ENCODE measurements at places on chromosomes 7 and 10. TPM values are rescaled to one million over a fixed set of nuclear protein-coding genes. Genes with fewer than 3 reads are reported as not detected.

Gene LEP
- total RNA-seq, result 6.6 TPM

Gene OR2A42
- total RNA-seq, result 0.16 TPM

Gene UNC5B
- total RNA-seq, result 3.7 TPM

Gene HOXA10
- not detected for total RNA-seq

Gene EPDR1
- 15.3 TPM for total RNA-seq

Gene GPR26
- total RNA-seq, result 0.02 TPM

Gene DENND2A
- total RNA-seq, result 28.6 TPM

Gene R3HCC1L
- 15.4 TPM for total RNA-seq

Gene FAM131B
- 2.4 TPM for total RNA-seq

DNA sequence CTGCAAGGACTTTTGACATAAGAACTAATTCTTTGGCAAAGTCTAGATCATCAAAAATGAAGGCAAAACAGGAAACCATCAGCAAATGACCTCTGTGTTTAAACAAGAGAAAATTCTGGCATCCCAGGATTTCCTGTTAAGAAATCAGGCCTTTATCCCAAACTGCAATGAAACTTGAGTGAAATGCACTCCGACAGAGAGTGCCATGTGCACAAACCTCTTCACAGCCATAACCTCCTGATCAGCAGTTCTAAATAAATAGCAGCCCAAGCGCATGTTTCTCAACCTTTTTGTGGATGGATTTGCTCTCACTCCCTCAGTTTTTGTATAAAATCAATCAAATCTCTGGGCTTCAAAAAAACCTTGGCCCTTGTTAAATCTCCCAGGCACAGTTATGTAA, 107.7 kb upstream of the EEPD1 start:
- ATAC-seq, result peak; percentile 81

DNA sequence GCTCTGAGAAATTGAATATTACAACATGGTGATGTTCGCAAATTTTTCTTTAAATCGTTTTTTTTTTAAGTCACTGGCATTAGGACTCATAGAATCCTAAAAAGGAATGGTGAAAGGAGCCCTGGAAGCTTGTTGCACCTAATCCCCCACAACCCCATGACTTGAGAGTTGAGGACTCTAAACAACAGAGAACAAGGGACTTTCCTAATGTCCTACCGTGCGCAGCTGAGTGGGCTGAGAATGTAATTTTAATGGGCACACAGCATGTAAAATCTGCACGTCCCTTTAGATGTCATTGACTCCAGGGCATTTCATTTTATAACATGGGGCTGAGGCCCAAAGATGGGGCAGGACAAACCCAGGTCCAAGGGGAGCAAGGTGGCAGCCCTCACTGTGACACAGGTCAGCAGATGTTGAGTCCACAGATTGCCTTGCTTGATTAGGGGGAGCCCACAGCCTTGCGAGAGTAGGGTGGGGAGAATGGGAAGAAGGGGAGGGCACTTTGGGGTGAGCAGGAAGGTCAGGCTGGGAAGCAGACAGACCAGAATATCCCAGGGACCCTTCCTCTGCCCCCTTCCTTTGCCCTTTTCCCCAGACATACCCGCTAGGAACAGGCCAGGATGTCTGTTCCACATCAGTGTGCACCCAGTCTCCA, 208.4 kb upstream of the ZMIZ1 start:
- no peak for ATAC-seq

DNA sequence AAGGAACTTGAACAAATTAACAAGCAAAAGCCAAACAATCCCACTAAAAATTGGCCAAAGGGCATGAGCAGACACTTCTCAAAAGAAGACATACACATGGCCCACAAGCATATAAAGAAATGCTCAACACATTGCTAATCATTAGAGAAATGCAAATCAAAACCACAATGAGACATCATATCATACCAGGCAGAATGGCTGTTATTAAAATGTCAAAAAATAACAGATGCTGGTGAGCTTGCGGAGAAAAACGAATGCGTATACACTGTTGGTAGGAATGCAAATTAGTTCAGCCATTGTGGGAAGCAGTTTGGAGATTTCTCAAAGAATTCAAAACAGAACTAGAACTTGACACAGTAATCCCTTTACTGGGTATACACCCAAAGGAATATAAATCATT, 311.7 kb upstream of the HPS1 start:
- no peak for ATAC-seq

- ATAC-seq, result no peak
Measured at GRCh38 chr10:29297678-29298077, 8.8 kb downstream of the LYZL1 start.

- ATAC-seq, result no peak
Measured at GRCh38 chr7:102849079-102849478, 63.7 kb upstream of the LRRC17 start.

DNA sequence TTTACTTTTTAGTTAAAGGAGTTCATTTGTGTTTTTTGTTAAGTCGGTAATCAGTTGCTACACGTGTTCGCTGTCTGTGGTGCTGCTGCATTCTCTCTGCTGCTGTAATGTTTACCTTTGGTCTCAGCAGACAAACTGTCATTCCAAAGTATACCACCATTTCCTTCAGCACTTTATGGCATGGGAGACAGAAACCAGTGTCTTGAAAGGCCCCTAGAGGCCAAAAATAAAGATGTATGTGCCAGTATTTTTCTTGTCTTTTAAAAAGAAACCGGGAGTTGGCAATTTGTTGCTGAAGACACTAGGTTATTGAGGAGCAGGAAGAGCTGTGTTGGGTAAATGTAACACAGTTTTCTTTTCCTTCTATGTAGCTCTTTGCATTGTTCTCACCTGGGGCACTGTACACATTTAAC, 24.1 kb downstream of the ZNF92 start:
- no peak for ATAC-seq

DNA sequence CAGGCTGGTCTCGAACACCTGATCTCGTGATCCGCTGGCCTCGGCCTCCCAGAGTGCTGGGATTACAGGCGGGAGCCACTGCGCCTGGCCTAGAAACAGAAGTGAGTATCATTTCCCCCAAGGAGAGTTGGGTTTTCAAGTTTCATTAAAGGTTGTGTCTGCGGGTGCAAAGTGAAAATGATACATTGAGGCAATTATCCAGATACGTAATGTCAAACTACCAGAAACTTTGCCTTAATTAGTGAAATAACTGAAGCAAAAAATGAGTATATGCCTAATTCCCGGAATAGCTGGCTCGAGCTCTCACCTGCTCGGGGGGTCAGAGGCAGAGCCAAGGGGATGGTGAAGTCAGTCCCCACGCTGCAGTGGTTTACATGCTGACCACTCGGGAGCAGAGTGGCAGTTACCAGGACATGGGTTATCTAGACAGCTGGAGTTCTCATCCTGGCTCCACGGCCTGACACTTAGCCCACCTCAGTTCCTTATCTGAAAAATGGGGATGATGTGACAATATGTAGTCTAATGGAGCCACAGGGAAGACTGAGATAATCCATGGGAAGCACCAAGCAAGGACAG, 25.5 kb downstream of the CHST15 start:
- no peak for ATAC-seq

DNA sequence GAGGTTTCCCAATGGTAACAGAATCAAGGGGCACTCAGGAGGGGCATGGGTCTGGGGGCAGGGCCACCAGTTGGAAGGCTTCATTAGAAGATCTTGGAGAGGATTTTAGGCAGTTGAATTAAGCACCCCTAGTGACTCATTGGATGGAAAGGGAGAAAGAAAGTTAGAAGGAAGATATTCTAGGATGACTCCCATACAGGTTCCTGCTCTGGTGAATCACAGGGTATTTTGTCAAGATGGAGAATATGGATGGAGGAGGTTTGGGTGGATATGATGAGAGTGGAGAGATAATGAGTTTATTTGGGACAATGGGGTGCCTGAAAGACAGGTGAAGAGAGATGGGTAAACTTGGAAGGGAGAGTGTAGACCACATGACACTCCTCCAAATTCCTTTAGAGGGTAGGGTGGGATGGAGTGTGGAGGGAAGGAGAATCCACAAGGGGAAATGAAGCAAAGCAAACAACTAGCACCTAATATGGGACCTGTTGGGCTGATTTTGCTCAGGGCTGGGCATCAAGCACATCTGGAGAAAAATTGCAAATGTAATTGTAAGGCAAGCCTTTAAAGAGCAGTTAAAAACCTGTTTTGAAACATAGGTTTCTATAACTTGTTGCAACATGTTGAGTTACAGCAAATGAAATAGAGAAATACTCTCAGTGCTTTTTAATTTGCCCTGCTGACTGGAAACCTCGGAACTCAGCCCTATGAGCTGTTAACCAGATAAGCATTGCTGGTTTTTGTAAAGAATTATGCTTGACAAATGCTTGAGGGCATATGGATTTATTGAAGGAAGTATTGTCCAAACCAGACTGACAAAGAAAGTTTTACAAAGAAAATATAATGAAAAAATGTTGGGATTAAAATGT, 2.9 kb upstream of the ENTPD7 start:
- no peak for ATAC-seq

- ATAC-seq, result no peak
Measured at GRCh38 chr7:40824461-40824860, 689.7 kb downstream of the SUGCT start.

- no peak for ATAC-seq
Measured at GRCh38 chr10:11345224-11346054, 266.0 kb downstream of the USP6NL start.

DNA sequence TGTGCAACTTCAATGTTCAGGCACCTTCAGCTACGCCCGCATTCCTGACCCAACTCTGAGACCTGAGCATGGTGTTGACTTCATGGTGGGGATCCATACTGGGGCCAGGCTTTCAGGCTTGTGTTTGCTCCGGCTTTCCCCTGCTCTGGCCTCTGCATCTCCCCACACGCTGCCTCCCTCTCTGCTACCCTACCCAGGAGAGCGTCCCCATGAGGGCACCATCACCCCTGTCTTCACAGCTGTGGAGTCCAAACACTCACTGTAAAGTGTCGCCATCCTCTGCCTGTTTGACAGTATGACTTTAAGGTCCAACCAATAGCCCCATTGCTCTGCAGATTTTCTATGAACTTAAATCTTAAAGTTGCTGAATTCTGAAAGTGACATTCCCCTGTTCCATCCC, 199.0 kb upstream of the GRB10 start:
- ATAC-seq, result no peak

DNA sequence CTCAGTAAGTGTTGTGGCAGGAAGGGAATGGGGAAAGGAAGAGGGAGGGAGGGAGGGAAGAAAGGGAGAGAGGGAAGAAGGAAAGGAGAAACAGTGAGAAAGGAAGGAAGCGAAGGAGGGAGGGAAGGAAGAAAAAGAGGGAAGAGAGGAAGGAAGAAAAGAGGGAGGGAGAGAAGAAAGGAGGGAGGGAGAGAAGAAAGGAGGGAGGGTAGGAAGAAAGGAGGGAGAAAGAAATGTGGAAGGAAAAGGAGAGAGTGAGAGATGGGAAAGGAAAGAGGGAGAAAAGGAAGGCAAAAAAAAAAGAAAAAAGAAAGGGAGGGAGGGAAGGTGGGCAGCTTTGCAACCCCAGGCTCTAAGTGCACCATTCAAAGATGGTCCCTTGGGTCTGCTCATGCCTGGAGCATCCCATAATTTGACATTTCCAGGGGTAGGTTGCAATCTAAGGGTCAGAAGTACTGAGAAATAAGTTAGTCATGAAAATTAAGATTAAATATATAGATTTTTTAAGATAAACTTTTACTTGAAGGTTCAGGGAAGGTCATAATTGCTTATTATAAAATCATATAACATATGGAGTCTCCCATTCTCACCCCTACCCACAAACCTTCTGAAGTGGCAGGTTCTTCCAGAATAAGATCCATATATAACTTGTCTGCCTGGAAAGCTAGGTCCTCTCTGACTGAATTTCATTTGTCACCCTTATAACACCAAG, 249.2 kb downstream of the PLXNA4 start:
- no peak for ATAC-seq

DNA sequence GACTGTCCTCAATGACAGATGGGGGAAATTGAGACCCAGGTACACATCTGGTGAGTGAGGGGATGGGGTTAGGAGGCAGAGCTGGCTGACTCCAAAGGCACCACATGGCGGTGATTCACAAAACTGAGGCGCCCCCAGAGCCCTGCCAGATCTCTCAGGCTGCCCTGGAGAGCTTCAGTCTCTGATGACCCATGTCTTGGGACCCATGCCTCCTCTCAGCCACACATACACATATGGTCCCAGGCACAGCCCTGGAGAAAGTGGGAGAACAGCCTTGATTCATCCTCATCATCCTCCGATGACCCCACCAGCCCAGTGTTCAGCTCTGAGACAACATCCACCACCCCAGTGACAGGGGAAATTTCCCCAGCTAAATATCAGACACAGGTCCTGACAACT, 426.0 kb downstream of the RPS24 start:
- no peak for ATAC-seq

DNA sequence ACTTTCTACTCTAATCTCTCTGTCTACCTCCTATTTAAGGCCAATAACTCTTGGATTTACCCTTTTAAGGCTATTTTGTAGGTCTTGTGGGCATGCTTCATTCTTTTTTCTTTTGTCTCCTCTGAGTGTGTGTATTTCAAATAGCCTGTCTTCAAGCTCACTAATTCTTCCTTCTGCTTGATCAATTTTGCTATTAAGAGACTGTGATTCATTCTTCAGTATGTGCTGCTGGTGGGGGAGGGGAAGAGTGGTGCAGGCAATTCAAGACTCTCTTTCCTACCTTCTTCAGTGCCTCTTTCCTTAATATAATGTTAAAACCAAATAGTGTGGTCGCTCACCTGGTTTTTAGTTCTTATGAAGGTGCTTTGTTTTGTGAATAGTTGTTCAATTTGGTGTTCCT, 20.0 kb downstream of the ABCB1 start:
- no peak for ATAC-seq

GRCh38 chr7:1009747-1010146, 26.8 kb downstream of the CYP2W1 start:
- ATAC-seq, result no peak

- peak; percentile 42 for ATAC-seq
Measured at GRCh38 chr7:51067757-51068156, 248.9 kb downstream of the COBL start.

- no peak for ATAC-seq
Measured at GRCh38 chr7:157480371-157481050, 143.7 kb downstream of the DNAJB6 start.

DNA sequence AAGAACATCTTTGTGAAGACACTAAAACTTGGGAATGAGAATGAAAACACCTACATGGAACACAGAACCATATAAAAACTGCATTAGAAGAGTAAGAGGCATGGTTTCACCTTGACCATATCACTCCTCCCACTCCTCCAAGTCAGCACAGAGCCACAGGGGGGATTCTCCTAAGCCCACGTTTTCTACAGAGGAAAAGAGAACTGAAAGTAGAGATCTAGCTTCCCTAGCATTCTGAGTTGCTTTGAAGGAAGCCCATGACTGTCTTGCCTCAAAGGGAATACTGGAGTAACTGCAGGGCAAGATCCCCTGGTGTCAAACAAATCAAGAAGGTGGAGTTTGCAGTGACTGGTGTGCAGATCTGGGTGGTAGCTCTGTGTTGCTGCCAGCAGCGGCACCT, 43.9 kb downstream of the HBP1 start:
- ATAC-seq, result no peak
